ENCODE measurements at places on chromosomes 12 and 14. TPM values are rescaled to one million over a fixed set of nuclear protein-coding genes. Genes with fewer than 3 reads are reported as not detected.

Gene POTEG
- total RNA-seq: not detected

Gene RPGRIP1
- total RNA-seq: 0.10 TPM

Gene PLEKHG7
- total RNA-seq: not detected

Gene YY1
- 64.1 TPM for total RNA-seq

Gene RFX4
- total RNA-seq: not detected

Gene NEMF
- total RNA-seq: 30.5 TPM

Gene TRPV4
- total RNA-seq: 0.16 TPM

Gene RAD9B
- total RNA-seq: 0.46 TPM

Gene RNASE1
- 0.12 TPM for total RNA-seq

Gene ASCL1
- total RNA-seq: not detected

Gene EIF2B1
- total RNA-seq: 31.1 TPM

Gene DBX2
- total RNA-seq: not detected

Gene ARMH4
- 0.46 TPM for total RNA-seq

Gene RILPL2
- 1.5 TPM for total RNA-seq

Gene TMEM119
- total RNA-seq: 0.20 TPM

Data from A549 treated with Hydrocortisone at 1 μM for 4 hours (cell line).